Stimulated activated CD8-positive, alpha-beta memory T cell treated with anti-CD3 and anti-CD28 coated beads, Interleukin-4, amount 100 ng/mL, for 4 hours (primary cell): ENCODE measurements at places on chromosomes 11 and 22.
A peak's percentile ranks its signal among the peaks of the same experiment; 100 is the strongest.

GRCh38 chr11:45935349-45936064 is 13.1 kb downstream of the LARGE2 start:
- DNase-seq, result no peak

DNA sequence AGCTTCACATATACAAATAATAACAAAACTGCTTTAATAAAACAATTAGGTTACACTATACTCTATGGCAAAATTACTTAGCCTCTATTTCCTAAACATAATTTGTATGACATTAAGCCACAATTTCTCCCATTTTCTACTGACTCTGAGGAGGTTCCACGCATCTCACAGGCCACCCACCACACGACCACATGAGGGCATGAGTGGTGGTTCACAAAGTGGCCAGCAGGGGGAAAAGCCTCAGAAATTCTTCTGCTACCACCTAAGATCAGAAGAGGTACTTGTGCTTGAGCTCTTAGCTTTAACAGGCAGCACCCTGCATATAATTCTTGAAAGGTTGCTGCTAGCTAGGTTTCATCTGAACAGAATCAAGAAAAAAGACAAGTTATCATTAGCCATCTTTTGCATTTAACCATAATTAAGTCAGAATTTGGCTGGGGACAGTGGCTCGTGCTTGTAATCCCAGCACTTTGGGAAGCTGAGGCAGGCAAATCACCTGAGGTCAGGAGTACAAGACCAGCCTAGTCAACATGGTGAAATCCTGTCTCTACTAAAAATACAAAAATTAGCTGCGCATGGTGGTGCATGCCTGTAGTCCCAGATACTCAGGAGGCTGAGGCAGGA is 7.7 kb downstream of the LPXN start:
- peak; percentile 67 for DNase-seq

DNA sequence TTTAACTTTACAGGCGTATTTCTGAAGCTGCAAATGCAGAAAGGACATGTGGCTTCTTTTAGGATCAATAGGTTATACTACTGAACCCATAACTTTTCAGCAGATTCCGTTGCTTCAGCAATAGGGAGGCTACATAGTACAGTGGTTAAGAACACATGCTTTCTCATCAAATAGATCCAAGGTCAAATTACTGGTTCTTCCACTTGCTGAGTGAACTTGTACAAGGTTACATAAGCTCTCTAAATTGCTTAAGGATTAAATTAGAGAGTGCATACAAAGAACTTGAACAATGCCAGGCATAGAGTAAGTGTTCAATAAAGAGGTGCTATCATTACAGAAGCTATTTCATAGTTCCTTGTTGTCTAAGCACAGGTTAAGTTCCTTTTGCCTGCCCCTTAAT is 129.6 kb downstream of the BARX2 start:
- DNase-seq, result no peak

GRCh38 chr22:46082633-46083032 is 67.7 kb upstream of the PPARA start:
- no peak for DNase-seq

GRCh38 chr11:118572061-118572980 is at the start of gene ARCN1:
Gene ARCN1 (plus strand): TSS chr11:118572409. CDS start chr11:118572548, 139 bp downstream.
- DNase-seq, result peak; percentile 68

- no peak for DNase-seq
Observed at GRCh38 chr11:21710809-21711208, 482.1 kb upstream of the ANO5 start.

- no peak for DNase-seq
Observed at GRCh38 chr11:12757416-12757815, 83.2 kb downstream of the TEAD1 start.

DNA sequence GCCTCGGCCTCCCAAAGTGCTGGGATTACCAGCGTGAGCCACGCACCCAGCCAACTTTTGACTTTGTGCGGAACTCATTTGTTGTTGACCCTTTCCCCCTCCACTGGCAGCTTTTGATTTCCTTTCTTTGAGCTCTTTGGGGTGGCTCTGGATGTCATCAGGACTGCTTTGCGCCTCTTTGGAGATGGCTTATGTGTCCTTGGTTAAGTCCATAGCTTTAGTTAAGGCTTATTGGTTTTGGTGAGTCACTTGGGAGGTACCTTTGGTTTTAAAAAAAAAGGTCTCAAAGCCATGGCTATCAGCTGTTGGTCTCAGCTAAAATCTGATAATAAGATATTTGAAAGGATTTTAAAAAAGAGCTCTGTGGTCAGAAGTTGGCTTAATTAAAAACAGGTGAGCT is 5.1 kb upstream of the ARSA start:
- DNase-seq, result no peak

- no peak for DNase-seq
Observed at GRCh38 chr11:64542172-64543125, 48.6 kb upstream of the SLC22A12 start.

- no peak for DNase-seq
Observed at GRCh38 chr11:131845255-131845654, 474.8 kb downstream of the NTM start.

GRCh38 chr11:9231848-9232177 is 33.3 kb downstream of the DENND5A start:
- no peak for DNase-seq

- no peak for DNase-seq
Observed at GRCh38 chr11:103709371-103709770, 327.1 kb upstream of the DDI1 start.

GRCh38 chr11:132862137-132862536 is 670.2 kb downstream of the OPCML start:
- DNase-seq, result no peak

GRCh38 chr11:46778416-46778815 is 59.4 kb downstream of the F2 start:
- no peak for DNase-seq

DNA sequence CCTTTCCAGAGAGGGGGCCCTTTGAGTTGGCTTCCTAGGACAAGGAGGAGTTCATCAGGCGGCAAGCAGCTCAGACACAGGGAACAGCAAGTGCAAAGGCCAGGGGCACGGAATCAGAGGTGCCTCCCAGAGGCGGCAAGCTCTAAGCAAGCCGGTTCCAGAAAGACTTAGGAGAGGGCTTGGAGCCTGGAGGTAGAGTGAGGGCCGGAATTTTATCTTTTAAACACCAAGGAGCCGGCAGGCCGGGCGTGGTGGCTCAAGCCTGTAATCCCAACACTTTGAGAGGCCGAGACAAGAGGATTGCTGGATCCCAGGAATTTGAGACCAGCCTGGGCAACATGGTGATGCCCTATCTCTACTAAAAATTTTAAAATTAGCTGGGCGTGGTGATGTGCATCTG is 26.6 kb downstream of the FADD start:
- no peak for DNase-seq

DNA sequence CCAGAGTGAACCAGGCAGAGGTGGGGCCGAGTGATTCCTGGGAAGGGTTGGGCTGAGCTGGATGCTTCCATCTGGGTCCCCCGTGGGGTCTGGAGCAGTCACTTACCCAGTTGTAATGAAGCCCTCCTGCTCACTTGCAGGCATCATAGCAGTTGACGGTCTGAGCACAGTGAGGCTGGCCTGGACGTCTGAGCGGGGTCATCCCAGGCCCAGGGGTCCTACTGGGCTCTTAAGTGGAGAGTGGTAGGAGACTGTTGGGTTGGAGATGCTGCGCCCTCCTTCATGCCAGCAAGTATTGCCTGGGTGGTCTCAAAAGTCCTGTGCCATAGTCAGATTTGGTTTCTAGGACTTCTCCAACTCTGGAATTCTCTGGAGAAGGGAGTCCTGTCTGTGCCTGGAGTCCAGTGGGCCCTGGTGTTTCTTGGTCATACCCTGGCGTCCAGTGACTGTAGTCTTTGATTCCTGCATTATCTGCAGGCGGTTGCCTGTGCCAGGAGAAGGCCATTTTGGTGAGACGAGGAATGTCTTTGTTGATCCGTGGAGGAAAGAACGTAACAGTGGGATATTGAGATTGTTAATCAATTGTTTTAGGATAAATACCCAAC is 82.3 kb downstream of the TBC1D22A start:
- no peak for DNase-seq

GRCh38 chr11:126132319-126132718 is 69.7 kb upstream of the CDON start:
- no peak for DNase-seq

DNA sequence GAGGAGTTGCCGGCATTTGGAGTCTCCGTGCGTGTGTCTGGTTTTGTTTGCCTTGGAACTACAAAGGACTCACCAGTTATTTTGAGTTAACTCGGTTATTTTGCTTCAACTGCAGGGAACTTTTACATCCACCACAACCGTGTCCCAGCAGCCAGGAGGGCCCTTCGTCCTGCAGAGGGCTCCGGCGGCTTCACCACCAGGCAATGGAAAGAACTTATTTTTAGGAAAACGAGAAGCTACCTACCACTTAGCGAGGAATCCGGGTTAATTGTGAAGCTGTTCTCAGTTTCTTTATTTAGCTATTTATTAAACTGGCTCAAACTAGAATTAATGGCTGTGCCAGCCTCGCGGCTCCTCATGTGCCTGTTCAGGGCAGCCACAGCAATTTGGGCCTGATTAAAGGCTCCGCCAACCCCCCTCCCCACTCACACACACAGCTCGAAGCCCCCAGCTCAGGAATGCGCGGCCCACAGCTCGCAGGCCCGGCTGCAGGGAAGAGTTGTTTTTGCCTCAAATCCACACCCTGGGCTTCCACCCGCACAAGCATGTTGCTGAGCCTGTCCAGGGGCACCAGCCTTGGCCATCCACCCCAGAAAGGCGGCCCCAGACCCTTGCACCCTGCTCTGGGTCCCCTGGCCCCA is 55.9 kb upstream of the FGF3 start:
- DNase-seq, result no peak

GRCh38 chr11:64553554-64554201 is 37.3 kb upstream of the SLC22A12 start:
- peak; percentile 11 for DNase-seq

GRCh38 chr11:78289552-78290292 is 101.0 kb downstream of the USP35 start:
- DNase-seq, result no peak

- DNase-seq, result no peak
Observed at GRCh38 chr11:120136356-120136755, 1.6 kb downstream of the TRIM29 start.

GRCh38 chr11:10911907-10912306 is 54.1 kb upstream of the ZBED5 start:
- DNase-seq, result no peak

- DNase-seq, result no peak
Observed at GRCh38 chr11:71333473-71333872, 81.1 kb upstream of the SHANK2 start.

DNA sequence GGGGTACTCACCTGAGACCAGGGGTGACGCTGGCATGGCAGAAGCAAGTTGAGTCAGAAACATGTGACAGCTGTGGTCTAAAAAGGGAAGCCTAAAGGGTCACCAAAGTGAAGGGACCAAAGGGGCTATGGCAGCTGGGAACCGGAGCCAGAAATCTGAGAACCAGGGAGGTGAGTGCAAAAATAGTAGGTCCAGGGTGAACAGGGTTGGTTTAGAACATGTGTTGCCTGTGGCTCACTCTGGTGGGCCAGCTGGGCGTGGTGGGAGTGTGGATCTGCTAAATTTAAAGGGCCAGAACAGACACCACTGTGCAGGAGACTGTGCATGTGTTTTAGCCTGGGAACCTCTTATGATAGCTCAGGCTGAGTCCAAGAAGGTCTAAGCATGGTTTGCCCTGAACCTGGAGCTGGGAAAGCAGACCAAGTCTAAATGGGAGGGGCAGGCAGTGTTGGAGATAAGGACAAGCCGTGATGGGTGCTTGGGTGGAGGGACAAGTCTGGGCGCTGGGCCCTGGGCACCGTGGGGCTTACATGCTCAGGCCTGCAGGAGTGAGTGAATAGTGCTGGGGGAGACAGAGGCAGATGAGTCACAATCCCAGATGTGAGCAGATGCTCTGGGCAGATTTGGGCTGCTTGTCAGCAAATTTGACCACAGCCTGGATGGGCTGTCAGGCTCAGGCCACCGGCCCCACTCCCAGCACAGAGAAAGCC is 41.4 kb upstream of the ZBED5 start:
- DNase-seq, result no peak

DNA sequence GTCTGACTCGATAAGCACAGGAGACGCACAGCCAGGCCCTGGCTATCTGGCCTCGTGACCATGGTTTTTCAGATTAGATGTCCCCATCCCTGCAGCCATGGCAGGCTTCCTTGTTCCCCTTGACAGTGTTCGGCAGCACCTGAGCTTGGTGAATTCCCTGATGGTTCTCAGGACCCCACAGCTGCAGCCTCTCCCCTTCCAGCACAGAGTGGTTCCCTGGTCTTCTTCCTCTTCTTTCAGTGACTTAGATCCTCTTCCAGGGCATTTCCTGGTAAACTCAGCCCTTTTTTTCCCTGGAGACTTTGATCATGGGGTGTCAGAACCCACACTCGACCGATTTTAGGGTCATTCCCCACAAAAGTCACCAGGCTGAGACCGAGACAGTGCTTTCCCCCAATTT is 14.5 kb downstream of the GLB1L3 start:
- DNase-seq, result no peak

DNA sequence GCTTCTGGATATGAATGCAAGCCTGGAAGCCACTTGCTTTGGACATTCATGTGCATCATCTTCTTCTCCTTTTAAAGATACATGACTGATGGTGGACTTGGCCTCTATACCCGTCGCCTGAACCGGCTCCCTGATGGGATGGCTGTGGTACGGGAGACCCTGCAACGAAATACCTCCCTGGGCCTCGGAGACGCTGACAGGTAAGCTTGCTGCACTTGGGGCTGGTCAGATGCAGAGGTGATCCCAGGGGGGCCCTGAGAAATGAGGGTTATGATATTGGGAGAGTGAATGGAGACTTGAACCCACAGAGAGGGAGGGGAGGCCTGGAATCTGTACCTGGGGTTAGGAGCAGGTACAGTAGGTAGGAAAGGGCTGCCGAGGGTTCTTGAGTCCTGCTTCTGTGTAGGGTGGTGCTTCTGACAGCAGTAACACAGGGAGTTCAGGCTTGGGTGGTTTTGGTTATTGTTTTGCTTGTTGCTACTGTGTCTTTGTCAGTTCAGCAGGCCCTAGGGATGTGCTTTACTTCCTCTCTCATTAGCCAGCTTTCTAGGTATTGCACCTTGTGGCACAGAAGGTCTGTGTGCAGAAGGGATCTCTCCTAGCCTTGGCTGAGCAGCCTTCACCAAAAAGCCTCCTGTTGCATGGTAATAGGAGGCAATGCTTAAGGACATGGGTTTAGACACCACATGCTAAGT is 176.1 kb downstream of the DBX1 start:
- DNase-seq, result no peak

GRCh38 chr11:131637469-131638175 is 267.2 kb downstream of the NTM start:
- DNase-seq, result no peak

DNA sequence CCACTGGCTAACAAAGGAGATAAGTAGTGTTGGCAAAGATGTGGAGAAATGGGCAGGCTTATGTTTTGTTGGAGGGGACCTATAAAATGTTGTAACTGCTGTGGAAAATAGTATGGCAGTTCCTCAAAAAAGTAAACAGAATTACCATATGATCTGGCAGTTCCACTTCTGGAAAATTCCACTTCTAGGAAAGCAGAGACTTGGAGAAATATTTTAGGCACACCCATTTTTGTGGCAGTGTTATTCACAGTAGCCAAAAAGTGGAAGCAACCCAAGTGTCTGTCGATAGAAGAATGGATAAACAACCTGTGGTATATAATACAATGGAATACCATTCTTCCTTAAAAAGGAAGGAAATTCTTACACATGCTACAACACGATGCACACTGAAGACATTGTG is 57.0 kb upstream of the ADORA2A start:
- DNase-seq, result no peak

- no peak for DNase-seq
Observed at GRCh38 chr11:80388130-80388529, 947.3 kb upstream of the TENM4 start.
